ENCODE measurements at places on chromosomes 12 and 14. TPM values are rescaled to one million over a fixed set of nuclear protein-coding genes. Genes with fewer than 3 reads are reported as not detected.

CYP46A1 gene
- 0.59 TPM for total RNA-seq

HCAR1 gene
- not detected for total RNA-seq

LRRC9 gene
- 2.6 TPM for total RNA-seq

BAZ1A gene
- total RNA-seq = 24.2 TPM

CPNE8 gene
- total RNA-seq = 8.6 TPM

TSPAN19 gene
- 0.50 TPM for total RNA-seq

MANSC4 gene
- not detected for total RNA-seq

FAM186B gene
- 0.38 TPM for total RNA-seq

KRT72 gene
- not detected for total RNA-seq

OLR1 gene
- total RNA-seq = not detected

AQP2 gene
- not detected for total RNA-seq

GRCh38 chr12:42756841-42757623 lies 167.5 kb upstream of the PRICKLE1 start:
- no peaks in the 10 kb centered on the region for H3K36me3 ChIP-seq
- no peaks in the 10 kb centered on the region for H3K27me3 ChIP-seq
- peak; percentile 92 for DNase-seq
- peaks cover 32% of the 10 kb centered on the region for H3K4me1 ChIP-seq

GRCh38 chr12:27424631-27425230 lies 21.8 kb upstream of the SMCO2 start:
- 0 out of 2 replicates have a peak, but pooled peaks cover 1% of the 10 kb centered on the region for H3K36me3 ChIP-seq
- H3K4me3 ChIP-seq = no peak overlapping the region
- DNase-seq = peak; percentile 68
- H3K27ac ChIP-seq = no peak overlapping the region
- H3K27me3 ChIP-seq = no peaks in the 10 kb centered on the region
- no peaks in the 10 kb centered on the region for H3K4me1 ChIP-seq

GRCh38 chr12:22924391-22924790 lies 299.4 kb downstream of the ETNK1 start:
- no peaks in the 10 kb centered on the region for H3K27me3 ChIP-seq
- H3K27ac ChIP-seq = peak overlapping the region; percentile 69
- H3K36me3 ChIP-seq = no peaks in the 10 kb centered on the region
- DNase-seq = peak; percentile 22

DNA sequence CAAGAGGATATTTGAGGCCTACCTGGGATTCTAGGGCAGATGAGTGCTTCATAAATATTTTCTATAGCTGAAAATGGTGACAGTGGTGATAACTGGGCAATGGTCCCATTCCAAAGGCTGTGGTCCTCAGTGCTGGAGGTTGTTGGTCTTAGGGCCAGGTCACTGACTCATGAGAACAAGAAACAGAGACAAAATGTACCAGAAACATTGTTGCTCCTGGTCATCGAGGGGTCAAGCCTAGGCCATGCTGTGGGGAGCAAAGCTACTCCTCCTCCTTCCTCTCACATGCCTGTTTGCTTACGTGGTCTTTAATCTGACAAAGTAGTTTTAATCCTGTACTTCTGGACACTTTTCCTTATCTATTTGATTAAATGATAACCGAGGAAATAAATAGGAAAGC lies 33.8 kb downstream of the ERG28 start:
- peaks cover 20% of the 10 kb centered on the region for H3K4me1 ChIP-seq
- no peak overlapping the region for H3K27ac ChIP-seq
- DNase-seq = no peak
- H3K36me3 ChIP-seq = no peaks in the 10 kb centered on the region
- no peaks in the 10 kb centered on the region for H3K27me3 ChIP-seq

- H3K27me3 ChIP-seq = no peaks in the 10 kb centered on the region
- H3K4me1 ChIP-seq = no peaks in the 10 kb centered on the region
- no peak overlapping the region for H3K4me3 ChIP-seq
- no peak overlapping the region for H3K27ac ChIP-seq
- H3K36me3 ChIP-seq = no peaks in the 10 kb centered on the region
- DNase-seq = no peak
Measured at GRCh38 chr14:92481811-92482555, 31.6 kb upstream of the RIN3 start.

DNA sequence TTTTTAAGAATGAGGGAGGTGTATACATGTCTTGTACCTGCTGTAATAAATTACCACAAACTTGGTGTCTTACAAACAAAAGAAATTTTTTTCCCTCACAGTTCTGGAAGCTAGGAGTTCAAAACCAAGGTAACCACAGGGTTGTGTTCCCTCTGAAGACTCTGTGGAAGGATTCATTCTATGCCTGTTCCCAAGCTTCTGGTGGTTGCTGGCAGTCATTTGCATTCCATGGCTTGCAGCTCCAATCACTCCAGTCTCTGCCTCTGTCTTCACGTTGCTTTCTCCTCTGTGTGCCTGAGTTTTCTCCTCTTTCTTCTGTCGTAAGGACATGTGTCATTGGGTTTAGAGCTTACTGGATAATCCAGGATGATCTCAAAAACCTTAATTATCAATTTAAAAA lies 15.4 kb upstream of the ZNF641 start:
- no peaks in the 10 kb centered on the region for H3K27me3 ChIP-seq
- no peaks in the 10 kb centered on the region for H3K36me3 ChIP-seq
- no peak overlapping the region for H3K27ac ChIP-seq
- H3K4me1 ChIP-seq = no peaks in the 10 kb centered on the region

DNA sequence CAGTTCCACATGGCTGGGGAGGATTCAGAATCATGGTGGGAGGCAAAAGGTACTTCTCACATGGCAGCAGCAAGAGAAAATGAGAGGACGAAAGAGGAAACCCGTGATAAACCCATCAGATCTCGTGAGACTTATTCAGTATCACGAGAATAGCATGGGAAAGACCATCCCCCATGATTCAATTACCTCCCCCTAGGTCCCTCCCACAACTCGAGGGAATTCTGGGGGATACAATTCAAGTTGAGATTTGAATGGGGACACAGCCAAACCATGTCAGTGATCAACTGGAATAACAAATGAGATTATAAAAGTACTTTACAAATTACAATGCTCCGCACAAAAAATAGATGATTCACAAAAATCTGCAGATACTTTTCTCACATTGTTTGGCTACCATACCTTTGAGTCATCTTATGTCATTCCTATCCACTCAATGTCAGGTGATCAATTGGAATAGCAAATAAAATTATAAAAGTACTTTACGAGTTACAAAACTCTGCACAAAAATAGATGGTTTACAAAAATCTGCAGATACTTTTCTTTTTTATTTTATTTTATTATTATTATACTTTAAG lies 338.9 kb downstream of the C12orf50 start:
- no peak overlapping the region for H3K27ac ChIP-seq
- no peak overlapping the region for H3K4me3 ChIP-seq
- no peaks in the 10 kb centered on the region for H3K27me3 ChIP-seq
- H3K4me1 ChIP-seq = peaks cover 4% of the 10 kb centered on the region
- no peak for DNase-seq

GRCh38 chr12:128091951-128092382 lies 175.0 kb upstream of the TMEM132C start:
- no peaks in the 10 kb centered on the region for H3K27me3 ChIP-seq
- no peak for DNase-seq
- H3K27ac ChIP-seq = no peak overlapping the region
- no peak overlapping the region for H3K4me3 ChIP-seq

GRCh38 chr12:48118284-48118871 lies 786 bp upstream of the PFKM start:
- peaks cover 8% of the 10 kb centered on the region for H3K36me3 ChIP-seq
- peak overlapping the region; percentile 53 for H3K27ac ChIP-seq
- peak overlapping the region; percentile 90 for H3K4me3 ChIP-seq

DNA sequence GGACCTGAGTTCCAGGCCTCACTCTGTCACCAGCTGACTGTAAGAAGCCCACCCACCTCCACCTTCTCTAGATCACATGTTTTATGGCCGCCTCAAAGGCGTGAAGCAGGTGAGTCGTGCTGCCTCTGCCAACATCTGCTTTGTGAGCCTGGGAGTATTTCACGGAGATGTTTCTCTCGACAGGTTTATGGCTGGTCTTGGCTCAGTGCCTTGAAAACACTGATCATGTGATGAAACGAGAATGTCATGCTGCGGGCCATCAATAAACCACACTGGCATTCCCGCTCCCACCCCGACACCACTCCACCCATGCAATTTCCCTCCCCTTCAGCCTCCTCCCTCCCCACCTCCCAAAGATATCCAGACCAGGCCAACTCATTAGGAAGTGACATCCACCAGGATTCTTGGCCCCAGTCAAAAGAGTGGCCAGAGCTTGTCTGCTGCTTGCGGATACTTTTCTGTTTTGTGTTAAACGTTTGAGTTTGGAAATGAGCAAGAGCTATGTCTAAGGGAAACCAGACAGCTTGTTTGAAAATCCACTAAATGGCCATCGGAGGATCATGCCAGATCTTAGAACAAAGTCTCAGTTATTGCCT lies 53.8 kb upstream of the NTF3 start:
- no peaks in the 10 kb centered on the region for H3K4me1 ChIP-seq
- H3K27me3 ChIP-seq = no peaks in the 10 kb centered on the region
- no peak overlapping the region for H3K4me3 ChIP-seq
- no peaks in the 10 kb centered on the region for H3K36me3 ChIP-seq
- no peak overlapping the region for H3K27ac ChIP-seq

GRCh38 chr12:70467918-70468733 lies 102.0 kb downstream of the KCNMB4 start:
- H3K4me3 ChIP-seq = no peak overlapping the region
- H3K27ac ChIP-seq = no peak overlapping the region
- peaks cover 9% of the 10 kb centered on the region for H3K36me3 ChIP-seq
- peak; percentile 8 for DNase-seq

- H3K27ac ChIP-seq = no peak overlapping the region
- H3K4me1 ChIP-seq = peaks cover 17% of the 10 kb centered on the region
- no peak for DNase-seq
- H3K27me3 ChIP-seq = peaks cover 11% of the 10 kb centered on the region
- no peaks in the 10 kb centered on the region for H3K36me3 ChIP-seq
- no peak overlapping the region for H3K4me3 ChIP-seq
Measured at GRCh38 chr14:94161981-94162380, 12.1 kb upstream of the PPP4R4 start.

DNA sequence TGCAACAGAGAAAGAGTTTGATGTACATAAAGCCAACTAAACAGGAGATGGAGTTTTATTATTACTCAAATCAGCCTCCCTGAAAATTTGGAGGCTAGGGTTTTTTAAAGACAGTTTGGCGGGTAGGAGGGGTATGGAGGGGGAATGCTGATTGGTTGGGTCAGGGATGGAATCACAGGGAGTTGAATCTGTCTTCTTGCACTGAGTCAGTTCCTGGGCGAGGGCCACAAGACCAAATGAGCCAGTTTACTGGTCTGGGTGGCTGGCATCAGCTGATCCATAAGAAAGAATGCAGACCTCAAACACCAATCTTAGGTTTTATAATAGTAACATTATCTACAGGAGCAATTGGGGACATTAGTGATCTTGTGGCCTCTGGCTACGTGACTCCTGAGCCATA lies 64.9 kb downstream of the RIN3 start:
- DNase-seq = no peak
- no peaks in the 10 kb centered on the region for H3K27me3 ChIP-seq
- no peak overlapping the region for H3K4me3 ChIP-seq
- H3K4me1 ChIP-seq = peaks cover 12% of the 10 kb centered on the region
- no peak overlapping the region for H3K27ac ChIP-seq
- no peaks in the 10 kb centered on the region for H3K36me3 ChIP-seq

- no peaks in the 10 kb centered on the region for H3K4me1 ChIP-seq
- no peak overlapping the region for H3K4me3 ChIP-seq
- DNase-seq = no peak
- peaks cover 54% of the 10 kb centered on the region for H3K36me3 ChIP-seq
Measured at GRCh38 chr14:67371247-67372148, 11.4 kb downstream of the EIF2S1 start.

- no peak overlapping the region for H3K4me3 ChIP-seq
- H3K36me3 ChIP-seq = no peaks in the 10 kb centered on the region
- no peaks in the 10 kb centered on the region for H3K27me3 ChIP-seq
- no peak overlapping the region for H3K27ac ChIP-seq
- no peaks in the 10 kb centered on the region for H3K4me1 ChIP-seq
Measured at GRCh38 chr12:125434936-125435443, 369.8 kb downstream of the AACS start.

GRCh38 chr12:11832093-11832492 lies 182.6 kb downstream of the ETV6 start:
- no peak for DNase-seq
- no peaks in the 10 kb centered on the region for H3K27me3 ChIP-seq
- peaks cover 22% of the 10 kb centered on the region for H3K4me1 ChIP-seq
- no peak overlapping the region for H3K4me3 ChIP-seq
- no peaks in the 10 kb centered on the region for H3K36me3 ChIP-seq

DNA sequence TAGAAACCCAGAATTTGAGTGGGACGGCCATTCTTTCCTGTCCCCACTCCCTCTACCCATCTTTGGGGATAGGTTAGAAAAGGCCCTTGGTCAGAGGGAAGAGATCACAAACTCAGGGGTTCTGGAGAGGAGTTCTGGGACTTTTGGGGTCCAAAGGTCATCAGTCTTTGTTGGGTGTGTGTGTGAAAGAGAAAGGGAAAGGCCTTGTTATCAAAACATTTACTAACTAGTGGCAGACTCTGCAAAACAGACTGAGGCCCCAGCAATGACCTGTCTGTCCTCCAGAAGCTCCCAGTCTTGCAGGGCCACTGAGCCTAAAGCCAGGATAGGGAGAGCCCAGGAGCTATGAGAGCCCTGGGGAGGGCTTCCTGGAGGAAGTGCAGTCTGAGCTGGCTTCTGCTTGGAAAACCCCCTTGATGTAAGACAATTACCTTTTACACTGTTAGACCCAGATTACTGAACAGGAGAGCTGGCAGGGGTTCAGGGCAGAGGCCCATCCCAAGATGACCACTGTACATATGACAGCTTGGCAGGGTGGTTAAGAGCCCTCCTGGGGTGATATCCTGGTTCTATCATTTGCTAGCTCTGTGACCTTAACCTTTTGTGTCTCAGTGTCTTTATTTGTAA lies 429.1 kb upstream of the CCDC196 start:
- no peaks in the 10 kb centered on the region for H3K4me1 ChIP-seq
- no peak overlapping the region for H3K27ac ChIP-seq
- DNase-seq = no peak
- no peak overlapping the region for H3K4me3 ChIP-seq

- DNase-seq = no peak
- H3K36me3 ChIP-seq = no peaks in the 10 kb centered on the region
- H3K4me1 ChIP-seq = peaks cover 18% of the 10 kb centered on the region
- H3K4me3 ChIP-seq = no peak overlapping the region
Measured at GRCh38 chr12:116528065-116528464, 31.1 kb upstream of the MAP1LC3B2 start.

DNA sequence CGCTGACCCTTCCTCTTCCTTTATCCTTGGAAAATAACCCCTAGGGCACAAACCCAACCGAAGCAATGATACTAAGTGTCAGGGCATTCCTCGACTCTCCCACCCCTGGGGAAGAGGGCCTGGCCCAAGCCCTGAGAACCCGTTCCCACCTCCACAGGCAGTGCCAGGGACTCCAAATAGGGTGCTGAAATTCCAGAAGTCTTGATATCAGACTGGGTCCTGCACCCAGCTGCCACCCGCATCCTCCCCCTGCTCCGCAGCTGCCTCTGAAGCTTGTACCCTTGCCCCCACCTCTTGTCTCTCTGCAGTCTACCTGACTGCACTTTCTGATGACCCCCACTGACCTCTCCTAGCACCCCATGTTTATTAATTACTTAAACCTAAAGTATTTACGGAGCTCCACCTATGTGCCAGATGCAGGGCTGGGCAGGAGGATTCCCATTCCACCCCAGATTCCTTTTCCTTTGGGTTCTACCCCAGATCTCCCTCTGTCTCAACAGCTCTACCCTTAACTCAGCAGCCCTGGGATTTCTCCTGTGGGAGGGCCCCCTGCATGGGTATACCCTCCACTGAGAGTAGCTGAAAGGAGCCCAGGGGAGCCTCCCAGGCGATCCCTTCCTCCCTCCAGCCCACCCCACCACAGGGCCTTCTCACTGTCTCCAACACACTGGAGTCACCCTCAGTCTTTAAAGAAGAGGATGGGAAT lies 4.1 kb upstream of the KRT18 start:
- no peaks in the 10 kb centered on the region for H3K36me3 ChIP-seq
- peaks cover 34% of the 10 kb centered on the region for H3K4me1 ChIP-seq
- H3K27me3 ChIP-seq = no peaks in the 10 kb centered on the region
- peak overlapping the region; percentile 86 for H3K4me3 ChIP-seq
- no peak for DNase-seq
- H3K27ac ChIP-seq = peak overlapping the region; percentile 99
